Central memory CD4-positive, alpha-beta T cell (primary cell): ENCODE measurements at places on chromosomes 16 and 17.
A peak's percentile ranks its signal among the peaks of the same experiment; 100 is the strongest.

GRCh38 chr16:81558444-81559175 lies 114.0 kb downstream of the CMIP start:
- DNase-seq = no peak

GRCh38 chr16:82061861-82062525 lies 26.9 kb downstream of the HSD17B2 start:
- DNase-seq = no peak

DNA sequence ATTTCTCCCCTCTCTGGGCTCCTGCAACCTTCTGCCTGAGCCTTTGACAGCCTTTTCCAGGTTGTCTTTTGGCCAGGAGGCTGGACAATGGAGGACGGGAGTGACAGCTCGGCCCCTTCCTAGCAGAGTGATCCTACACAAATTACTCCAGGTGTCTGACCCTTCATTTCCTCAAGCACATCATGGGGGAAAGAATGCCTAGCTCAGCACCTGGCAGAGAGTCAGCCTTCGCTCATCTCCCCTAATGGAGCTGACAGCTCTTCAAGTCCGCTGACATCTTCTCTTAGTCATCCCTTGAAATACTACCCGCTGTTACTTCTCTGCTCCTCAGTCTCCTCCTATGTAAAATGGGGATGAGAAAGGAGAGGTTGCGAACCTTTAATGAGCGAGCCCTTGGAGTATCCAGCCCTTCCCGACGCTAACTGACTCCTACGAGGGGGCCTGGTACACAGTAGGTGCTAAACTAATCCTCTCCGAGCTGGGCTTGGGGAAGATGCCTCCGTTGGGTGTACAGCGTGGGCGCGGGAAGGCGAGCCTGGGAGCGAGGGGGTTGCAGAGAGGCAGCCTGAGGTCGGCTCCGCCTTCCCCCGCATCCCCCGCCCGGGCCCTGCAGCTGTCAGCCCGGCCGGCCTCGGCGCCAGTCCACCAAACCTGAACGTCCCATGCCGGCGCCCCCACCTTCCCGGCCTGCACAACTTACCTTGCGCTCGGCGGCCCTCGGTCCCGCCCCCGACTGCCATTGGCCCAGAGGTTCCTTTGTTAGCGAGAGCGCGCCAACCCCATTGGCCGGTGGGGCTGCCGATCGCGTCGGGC lies 480 bp upstream of the MPRIP start:
- DNase-seq = peak; percentile 93

- no peak for DNase-seq
These were observed 2.4 kb upstream of the CD300LF start for GRCh38 chr17:74715144-74715543.

- DNase-seq = no peak
These were observed 34.7 kb downstream of the EPN2 start for GRCh38 chr17:19271780-19272357.

GRCh38 chr17:81121841-81122733 lies 43.2 kb upstream of the PVALEF start:
- no peak for DNase-seq

- DNase-seq = no peak
These were observed 70.2 kb upstream of the ZNF750 start for GRCh38 chr17:82910041-82910481.

GRCh38 chr16:28136751-28137434 lies 73.4 kb upstream of the GSG1L start:
- DNase-seq = peak; percentile 44
